Right ventricle myocardium inferior (tissue), 1 donor: ENCODE measurements at places on chromosomes 3 and 15. TPM values are rescaled to one million over a fixed set of nuclear protein-coding genes. Genes with fewer than 3 reads are reported as not detected.

TLR9 gene
- total RNA-seq, result 0.38 TPM

GRCh38 chr3:77837456-77838025 lies 797.6 kb downstream of the ROBO2 start:
- DNase-seq, result no peak

DNA sequence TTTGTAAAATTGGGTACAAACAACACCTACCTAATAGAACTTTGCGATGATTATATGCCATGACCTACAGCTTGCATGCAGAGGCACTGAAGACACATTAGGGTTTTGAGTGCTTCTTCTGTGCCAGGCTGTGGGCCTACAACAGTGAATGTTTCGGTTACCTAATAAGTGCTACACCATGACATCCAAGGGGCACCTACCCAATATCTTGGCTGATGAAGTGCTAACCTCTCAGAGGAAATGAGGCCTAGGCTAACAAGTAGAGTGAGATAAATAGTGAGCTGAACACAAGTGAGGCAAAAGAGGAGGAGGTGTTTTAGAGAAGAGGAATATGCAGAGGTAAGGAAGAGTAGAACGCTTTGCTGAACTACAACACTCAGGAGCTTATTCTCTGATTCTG lies 12.2 kb upstream of the RASGRP1 start:
- no peak for DNase-seq

CCR2 gene
- 0.89 TPM for total RNA-seq

DNA sequence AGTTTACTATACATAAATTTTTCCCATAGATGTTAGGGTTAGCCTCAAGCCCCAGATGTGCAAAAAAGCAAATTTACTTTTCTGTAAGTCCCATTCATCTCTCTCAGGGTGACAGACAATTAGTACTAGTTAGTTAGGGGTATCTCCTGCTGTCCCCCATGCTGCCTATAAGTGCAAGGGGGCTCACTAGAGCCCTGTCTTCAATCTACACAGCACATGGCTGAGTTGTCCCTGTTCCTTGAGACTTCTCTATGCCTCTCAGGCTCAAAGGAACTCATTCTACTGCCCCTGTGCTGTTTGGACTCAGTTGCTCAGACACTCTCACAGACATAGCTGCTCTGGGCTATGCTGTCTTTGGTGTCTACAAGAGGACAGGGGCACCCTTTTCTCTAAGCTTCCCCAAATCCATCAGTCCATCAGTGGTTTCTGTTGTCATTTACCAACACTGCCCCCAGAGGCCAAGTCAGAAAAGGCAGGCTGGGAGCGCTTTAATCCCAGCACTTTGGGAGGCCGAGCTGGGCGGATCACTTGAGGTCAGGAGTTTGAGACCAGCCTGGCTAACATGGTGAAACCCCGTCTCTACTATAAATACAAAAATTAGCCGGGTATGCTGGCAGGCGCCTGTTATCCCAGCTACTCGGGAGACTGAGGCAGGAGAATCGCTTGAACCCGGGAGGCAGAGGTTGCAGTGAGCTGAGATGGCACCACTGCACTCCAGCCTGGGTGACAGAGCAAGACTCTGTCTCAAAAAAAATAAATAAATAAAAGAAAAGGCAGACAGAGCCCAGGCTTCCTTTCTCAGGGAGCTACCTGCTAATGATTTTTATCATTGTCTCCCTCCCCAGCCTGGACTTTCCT lies 31.4 kb upstream of the PRTG start:
- DNase-seq, result no peak

DNA sequence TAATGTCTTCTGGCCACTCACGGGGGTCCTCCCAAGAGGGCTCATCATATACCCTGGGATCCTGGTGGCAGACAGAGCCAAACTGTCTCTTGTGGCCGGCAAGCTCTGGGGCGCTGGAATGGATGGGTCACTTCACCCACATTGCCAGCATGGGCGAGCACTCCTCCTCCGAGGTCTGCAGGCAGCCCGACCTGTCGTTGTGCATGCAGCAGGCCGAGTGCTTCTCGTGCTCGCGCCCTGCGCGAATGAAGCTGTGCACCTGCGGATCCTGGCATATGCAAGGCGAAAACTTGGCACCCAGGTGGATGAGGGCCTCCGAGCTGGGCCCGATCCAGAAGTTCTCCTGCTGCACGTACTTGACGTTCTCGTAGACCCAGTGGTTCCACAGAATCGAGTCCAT lies 33.6 kb upstream of the GRIP2 start:
- DNase-seq, result no peak

DNA sequence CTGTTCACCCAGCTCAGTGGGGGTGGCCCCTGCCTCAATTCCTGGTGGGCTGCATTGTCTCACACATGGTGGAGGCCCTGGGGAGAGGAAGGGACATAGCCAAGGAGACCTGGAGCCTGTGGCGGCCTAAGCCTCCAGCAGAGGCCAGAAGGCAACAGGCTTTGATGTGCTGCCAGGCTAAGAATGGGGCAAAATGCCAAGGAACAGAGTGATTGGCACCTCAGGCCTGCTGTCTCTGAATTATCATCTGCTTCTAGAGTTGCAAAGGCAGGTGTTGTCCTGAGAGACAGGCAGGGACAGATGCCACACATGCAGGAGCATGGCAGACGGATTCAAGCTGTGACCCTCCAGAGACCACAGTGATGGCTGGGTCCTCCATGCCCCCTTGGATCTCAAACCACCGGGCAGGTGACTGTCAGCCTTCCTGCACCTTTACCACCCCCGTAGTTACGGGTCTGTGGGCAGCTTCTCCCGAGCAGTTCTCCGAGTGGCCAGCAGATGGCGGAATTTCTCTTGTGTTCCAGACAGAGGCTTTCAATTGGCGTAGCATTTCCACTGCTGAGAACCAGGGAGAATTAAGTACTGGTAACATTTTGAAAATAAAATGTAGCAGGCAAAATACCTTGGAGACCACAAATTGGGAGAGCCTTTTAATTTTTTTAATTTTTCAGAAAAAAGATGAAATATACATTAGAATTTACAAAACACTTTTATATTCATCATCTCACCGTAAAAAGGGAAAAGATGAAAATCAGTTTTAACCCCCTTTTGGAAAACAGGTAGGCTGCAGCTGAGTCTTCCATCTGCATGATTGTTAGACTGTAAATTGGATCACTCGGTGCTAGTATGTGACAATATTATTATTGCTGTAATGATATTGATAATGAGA lies 525.5 kb upstream of the CFAP20DC start:
- DNase-seq, result peak; percentile 89

- DNase-seq, result no peak
These were observed 75.7 kb downstream of the TMEM266 start for GRCh38 chr15:76135516-76135915.

GRCh38 chr15:77742127-77742526 lies 109.4 kb upstream of the LINGO1 start:
- DNase-seq, result peak; percentile 16

- DNase-seq, result no peak
These were observed 20.2 kb upstream of the GPX1 start for GRCh38 chr3:49378249-49378895.

DNA sequence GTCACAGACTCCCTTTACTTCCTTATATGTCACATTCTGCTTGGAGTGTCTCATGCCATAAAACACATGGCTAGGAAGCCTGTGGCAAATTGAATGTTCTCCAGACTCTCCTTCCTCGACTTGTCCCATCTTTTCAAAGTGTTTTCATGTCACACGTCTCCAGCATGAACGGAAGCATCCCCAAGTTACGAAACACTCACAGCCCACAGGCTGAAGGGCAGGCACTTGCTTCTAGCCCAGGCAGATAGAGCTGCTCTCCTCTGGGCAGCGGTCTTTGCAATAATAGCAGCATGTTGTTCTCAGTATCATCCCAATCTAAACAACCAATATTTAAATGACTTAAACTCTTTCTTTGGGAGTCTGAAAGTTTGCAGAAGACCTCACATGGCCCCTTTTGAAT lies 85.3 kb upstream of the ADAMTS9 start:
- DNase-seq, result no peak

IFT57 gene
- 27.6 TPM for total RNA-seq

- DNase-seq, result no peak
These were observed 7.1 kb upstream of the EEFSEC start for GRCh38 chr3:128146201-128146600.

GRCh38 chr3:87414271-87414670 lies 137.9 kb upstream of the POU1F1 start:
- DNase-seq, result no peak

TXNRD3 gene
- total RNA-seq, result 3.5 TPM

DNA sequence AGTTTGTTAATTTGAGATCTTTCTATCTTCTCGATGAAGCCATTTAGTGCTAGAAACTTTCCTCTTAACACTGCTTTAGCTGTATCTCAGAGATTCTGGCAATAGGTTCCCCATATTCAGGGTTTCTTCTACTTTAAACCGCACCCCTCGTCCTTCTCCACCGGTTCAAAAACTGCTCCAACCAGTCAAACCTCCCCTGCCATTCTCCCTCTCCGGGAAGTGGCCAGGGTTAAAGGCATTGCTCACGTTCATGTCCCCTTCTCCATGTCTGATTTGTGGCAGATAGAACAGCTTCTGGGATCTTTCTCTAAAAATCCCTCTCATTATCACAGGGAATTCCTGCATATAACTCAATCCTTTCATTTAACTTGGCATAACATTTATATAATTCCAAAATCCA lies 14.4 kb downstream of the ALDH1L1 start:
- DNase-seq, result no peak

- no peak for DNase-seq
These were observed 81.9 kb upstream of the SLC25A36 start for GRCh38 chr3:140859592-140860336.

DNA sequence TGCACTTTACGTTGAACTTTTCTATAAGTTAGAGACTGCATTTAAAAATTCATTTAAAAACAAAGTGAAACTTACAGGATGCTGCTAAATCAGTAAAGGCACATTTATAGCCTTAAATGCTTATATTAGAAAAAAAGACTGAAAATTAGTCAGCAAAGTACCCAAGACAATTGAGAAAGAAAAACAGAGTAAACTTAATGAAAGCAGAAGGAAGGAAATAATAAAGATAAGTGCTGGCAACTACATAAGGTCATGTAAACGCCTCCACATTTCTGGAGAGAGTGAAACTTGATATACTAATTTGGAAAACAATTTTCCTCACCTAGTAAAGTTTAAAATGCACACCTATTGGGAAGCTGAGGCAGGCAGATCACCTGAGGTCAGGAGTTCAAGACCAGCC lies 58.2 kb upstream of the ACAN start:
- DNase-seq, result no peak

DNA sequence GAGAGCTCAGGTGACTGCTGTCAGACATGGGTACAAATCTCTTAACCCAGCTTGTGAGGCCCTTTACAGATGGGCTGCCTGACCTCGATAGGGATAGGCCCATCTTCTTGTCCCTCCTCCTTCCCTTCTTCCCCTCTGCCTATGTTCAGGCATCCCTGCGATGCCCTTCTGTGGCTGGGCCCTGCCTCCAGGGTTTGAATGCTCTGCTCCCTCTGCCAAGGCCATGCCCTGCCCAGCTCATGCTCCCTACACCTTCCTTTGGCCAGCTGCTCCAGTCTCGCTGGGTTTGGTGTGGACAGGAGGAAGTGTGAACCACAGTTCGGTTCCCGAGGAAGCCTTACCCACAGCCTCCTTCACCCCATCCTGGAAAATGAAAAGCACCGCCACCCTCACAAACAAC lies 4.3 kb downstream of the FYCO1 start:
- no peak for DNase-seq

PLSCR2 gene
- total RNA-seq, result not detected

FANCD2OS gene
- total RNA-seq, result not detected

GRCh38 chr15:51624022-51624421 lies 1.5 kb upstream of the DMXL2 start:
- no peak for DNase-seq

GRCh38 chr3:37123292-37123691 lies 51.1 kb downstream of the LRRFIP2 start:
- no peak for DNase-seq

GRCh38 chr15:43509660-43510199 lies 7.7 kb upstream of the MAP1A start:
- no peak for DNase-seq

DNA sequence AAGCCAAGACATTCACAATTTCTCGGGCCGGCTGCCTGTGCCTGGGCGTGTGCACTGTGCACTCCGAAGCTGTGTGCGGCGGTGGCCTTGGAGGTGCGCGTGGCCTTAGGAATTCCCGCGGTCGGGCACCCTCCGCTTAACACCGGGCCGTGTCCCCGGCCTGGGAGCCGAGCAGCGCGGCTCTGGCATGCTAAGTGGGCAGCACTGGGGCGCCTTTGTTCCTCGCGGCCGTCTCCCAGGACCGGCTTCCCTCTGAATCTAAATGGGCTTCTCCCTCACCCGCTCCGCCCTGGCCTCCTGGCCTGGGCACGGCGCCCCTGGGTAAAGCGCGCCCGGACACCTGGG lies 498 bp upstream of the ARNT2 start:
- DNase-seq, result peak; percentile 59

GRCh38 chr15:73787621-73788020 lies 34.5 kb upstream of the INSYN1 start:
- DNase-seq, result no peak

SLC6A1 gene
- total RNA-seq, result 0.57 TPM

CAMK2N2 gene
- total RNA-seq, result not detected

DNA sequence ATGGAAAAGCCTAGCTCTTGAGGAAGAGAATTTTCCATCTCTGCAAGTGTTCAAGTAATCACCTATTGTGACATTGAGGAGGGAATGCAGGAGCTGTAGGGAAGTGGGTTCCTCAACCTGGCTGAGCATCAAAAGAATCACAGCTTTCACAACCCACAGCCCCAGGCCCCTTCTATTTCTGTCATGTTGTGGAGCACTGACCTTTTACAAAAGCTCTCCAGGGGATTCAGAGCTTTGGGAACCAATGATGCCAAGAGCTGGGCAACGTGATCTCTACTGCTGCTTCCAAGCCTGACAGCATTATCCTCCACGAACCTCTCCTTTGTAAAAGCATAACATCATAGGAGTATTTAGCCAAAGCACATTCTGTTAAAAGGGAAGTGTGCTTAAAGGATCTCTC lies 231.1 kb downstream of the ADAMTS9 start:
- DNase-seq, result no peak

- no peak for DNase-seq
These were observed 58.1 kb downstream of the FOXP1 start for GRCh38 chr3:71525391-71525790.

DNA sequence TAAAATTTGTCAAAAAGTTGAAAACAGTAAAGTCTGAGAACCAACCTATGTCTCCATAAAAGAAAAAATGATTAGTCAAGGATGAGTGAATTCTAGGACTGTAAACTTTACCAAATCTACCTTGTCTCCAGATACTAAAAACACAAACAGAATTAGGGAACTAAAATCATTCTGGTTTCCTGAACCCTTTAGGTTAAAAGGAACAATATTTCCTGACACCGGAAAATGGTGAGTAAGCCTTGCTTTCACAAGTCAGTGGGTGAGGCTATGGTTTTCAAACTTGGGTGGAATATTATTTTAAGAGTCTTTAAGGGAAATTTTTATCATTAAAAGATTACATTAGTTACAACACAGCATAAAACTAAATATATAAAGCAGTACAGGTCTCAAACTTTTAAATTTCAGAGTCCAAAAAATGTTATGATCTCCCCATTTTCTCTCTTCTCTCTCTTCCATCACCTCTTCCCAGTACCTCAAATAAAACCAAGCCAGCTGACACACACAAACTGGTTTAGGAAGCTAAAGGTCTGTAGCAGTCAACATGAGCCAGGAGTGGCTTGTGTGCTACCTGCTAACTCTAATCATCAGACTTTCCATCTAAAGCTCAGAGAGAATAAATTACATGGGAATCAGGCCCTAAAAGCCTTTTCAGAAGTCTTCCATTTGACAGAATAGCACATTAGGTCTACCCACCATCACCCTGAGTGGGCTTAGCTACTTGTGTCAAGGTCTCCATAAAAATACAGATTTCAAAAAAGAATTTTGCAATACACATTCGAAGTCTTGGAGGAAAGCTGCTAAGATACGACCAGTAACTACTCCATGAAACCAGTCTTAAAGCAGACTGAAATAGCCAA lies 2.2 kb downstream of the SLC12A6 start:
- no peak for DNase-seq

TERB2 gene
- total RNA-seq, result not detected

NMNAT3 gene
- 11.0 TPM for total RNA-seq
